Testis (tissue), 5 donors: ENCODE measurements at places on chromosomes 3 and 15. TPM values are rescaled to one million over a fixed set of nuclear protein-coding genes. Genes with fewer than 3 reads are reported as not detected.

The LRRC2 gene
- 2.2 TPM for polyA plus RNA-seq

The TIMP4 gene
- polyA plus RNA-seq = 0.95 TPM

The PLA2G4F gene
- 0.15 TPM for polyA plus RNA-seq

The KCNH8 gene
- 2.0 TPM for polyA plus RNA-seq

The ST3GAL6 gene
- 2.1 TPM for polyA plus RNA-seq

The GPR62 gene
- 0.18 TPM for polyA plus RNA-seq

The VGLL3 gene
- 8.3 TPM for polyA plus RNA-seq

The MORC1 gene
- 15.4 TPM for polyA plus RNA-seq

- DNase-seq = no peak
- H3K27ac ChIP-seq = no peak overlapping the region
- H3K36me3 ChIP-seq = no peaks in the 10 kb centered on the region
- H3K27me3 ChIP-seq = no peaks in the 10 kb centered on the region
Observed at GRCh38 chr3:136532766-136533165, 219.4 kb downstream of the STAG1 start.

DNA sequence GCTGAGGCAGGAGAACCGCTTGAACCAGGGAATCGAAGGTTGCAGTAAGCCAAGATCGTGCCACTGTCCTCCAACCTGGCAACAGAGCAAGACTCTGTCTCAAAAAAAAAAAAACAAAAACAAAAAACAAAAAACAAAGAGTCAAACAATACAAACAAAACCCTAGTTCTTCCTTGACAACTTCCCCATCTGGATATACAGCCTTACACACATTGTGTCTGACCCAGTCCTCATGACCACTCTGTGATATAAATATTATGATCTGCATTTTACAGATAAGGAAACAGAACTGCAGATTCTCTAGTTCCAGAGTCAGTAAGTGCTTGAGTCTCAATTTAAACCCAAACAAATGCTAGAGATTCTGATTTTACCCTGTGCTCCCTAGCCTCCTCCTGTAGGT lies 4.8 kb upstream of the ESYT3 start:
- no peak for DNase-seq
- no peaks in the 10 kb centered on the region for H3K36me3 ChIP-seq
- H3K4me1 ChIP-seq = peaks cover 7% of the 10 kb centered on the region
- H3K27ac ChIP-seq = no peak overlapping the region
- H3K4me3 ChIP-seq = no peak overlapping the region

GRCh38 chr3:80227216-80227615 lies 459.4 kb upstream of the ROBO1 start:
- H3K4me1 ChIP-seq = no peaks in the 10 kb centered on the region
- no peaks in the 10 kb centered on the region for H3K36me3 ChIP-seq
- H3K4me3 ChIP-seq = no peak overlapping the region
- H3K27me3 ChIP-seq = no peaks in the 10 kb centered on the region
- H3K27ac ChIP-seq = no peak overlapping the region
- DNase-seq = no peak

- no peaks in the 10 kb centered on the region for H3K27me3 ChIP-seq
- H3K4me3 ChIP-seq = no peak overlapping the region
Observed at GRCh38 chr3:47772047-47772446, 9.6 kb downstream of the SMARCC1 start.

DNA sequence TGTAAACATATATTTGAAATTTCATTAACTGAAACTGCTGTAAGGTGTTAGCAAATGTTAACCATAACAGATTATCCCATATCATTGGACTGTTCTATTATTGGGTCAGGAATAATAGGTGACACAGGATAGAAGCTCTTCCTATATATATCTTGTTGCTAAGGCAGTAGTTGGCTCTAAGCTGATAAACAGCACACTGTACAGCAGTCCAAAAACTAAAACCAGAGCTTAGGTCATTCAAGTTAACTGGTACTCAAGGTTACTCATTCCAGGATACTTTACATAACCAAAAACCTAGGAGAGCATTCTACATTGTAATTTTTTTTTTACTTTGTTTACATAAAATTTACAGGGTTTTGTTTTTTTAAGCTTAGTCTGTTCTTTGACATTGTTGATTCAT lies 8.9 kb downstream of the DNAJC19 start:
- no peaks in the 10 kb centered on the region for H3K4me1 ChIP-seq
- H3K36me3 ChIP-seq = no peaks in the 10 kb centered on the region
- no peak overlapping the region for H3K27ac ChIP-seq
- no peak overlapping the region for H3K4me3 ChIP-seq

- no peaks in the 10 kb centered on the region for H3K36me3 ChIP-seq
- no peak overlapping the region for H3K4me3 ChIP-seq
- H3K27ac ChIP-seq = no peak overlapping the region
- no peaks in the 10 kb centered on the region for H3K4me1 ChIP-seq
- H3K27me3 ChIP-seq = no peaks in the 10 kb centered on the region
Observed at GRCh38 chr15:60704129-60704528, 225.2 kb upstream of the ICE2 start.

DNA sequence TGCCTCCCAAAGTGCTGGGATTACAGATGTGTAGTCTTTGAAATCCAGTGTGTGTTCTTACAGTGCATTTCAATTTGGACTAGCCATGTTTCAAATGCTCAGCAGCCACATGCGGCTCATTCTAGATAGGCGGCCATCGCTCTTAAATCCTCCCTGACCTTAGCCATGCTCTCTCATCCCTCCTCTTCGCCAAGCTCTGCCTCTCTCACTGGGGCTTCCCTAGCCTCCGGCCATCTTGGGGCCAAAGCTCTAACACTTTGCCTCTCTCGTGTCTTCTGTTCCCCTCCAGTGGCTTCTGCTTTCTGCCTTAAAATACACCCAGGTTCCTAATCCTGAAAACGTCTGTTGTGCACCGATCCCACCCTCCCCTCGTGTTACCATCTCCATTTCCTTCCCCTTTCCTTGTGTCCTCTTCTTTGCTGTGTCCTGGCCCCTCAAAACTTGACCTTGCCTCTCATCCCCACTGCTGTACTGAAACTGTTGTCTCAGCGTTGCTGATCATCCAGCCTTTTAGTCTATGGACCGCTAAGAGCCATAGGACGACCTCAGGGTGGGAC lies 1.4 kb upstream of the GHRL start:
- no peak for DNase-seq
- H3K4me1 ChIP-seq = no peaks in the 10 kb centered on the region
- no peak overlapping the region for H3K27ac ChIP-seq

DNA sequence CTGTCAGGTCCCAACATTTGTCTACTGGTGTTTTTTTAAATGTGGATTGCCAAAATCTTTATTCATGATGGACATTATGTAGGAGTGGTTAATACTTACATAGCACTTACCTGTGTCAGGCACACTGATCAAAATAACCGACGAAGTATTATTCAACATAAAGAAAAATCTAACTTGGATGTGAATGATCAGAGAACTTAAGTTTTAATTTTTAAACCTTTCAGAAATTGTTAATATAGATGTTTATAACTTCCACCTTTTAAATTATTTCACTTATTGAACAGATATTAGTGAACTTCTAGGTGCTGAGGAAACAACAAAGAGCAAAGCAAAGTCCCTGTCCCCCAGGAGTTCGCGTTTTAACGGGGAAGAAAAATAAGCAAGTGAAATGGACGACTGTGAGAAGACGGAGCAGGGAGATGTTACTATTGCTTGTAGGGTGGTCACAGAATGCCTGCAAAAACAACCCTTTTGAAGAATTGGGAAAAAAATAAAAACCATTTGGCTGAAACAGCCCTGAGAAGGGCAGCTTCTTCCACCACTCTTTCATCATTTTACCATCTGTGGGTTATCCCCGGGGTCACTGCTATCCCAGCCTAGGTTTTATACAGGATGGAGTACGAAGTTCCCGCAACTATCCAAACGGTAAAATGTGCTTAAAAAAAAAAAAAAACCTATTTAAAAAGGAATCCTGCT lies 915 bp upstream of the APH1B start:
- peak overlapping the region; percentile 86 for H3K27ac ChIP-seq
- H3K27me3 ChIP-seq = no peaks in the 10 kb centered on the region
- H3K36me3 ChIP-seq = no peaks in the 10 kb centered on the region
- DNase-seq = no peak
- peak overlapping the region; percentile 87 for H3K4me3 ChIP-seq

DNA sequence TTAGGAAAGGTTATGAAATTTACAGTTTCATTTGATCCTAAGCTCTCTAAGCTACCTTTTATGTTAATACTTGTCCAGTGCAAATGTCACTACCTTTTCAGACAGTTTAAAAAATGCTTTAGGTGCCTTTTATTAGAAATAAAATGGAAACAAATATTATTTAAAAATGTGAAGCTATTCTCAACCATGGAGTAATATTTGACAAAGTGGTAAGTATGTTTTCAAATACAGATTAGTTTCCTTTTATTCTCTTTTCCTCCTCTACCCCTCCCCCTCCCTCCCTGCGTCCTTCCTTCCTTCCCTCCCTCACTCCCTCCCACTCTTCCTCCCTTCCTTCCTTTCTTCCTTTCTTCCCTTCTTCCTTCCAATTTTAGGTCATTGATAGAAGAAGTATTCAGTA lies 6.3 kb downstream of the LRRC3B start:
- no peaks in the 10 kb centered on the region for H3K27me3 ChIP-seq
- no peak overlapping the region for H3K4me3 ChIP-seq
- H3K36me3 ChIP-seq = no peaks in the 10 kb centered on the region
- no peaks in the 10 kb centered on the region for H3K4me1 ChIP-seq
- no peak overlapping the region for H3K27ac ChIP-seq

DNA sequence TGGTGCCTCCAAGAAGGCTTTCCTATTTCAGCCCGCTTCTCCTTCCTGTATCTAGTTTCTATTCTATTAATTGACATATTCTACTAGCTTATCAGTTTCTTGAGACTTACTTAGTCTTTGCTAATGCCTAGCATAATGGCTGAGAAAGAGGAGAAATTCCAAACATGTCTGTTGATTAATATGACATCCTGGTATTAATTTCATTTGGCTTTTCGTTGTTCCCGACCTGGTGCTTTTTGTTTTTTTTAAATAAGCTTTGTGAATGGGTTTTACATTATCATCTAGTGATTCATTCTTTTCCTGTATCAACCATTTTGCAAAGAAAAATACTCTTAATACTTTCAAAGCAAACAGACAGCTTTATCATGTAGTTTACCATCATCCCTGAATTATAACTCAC lies 13.1 kb downstream of the WDR53 start:
- H3K4me1 ChIP-seq = no peaks in the 10 kb centered on the region
- DNase-seq = no peak
- H3K36me3 ChIP-seq = no peaks in the 10 kb centered on the region
- no peak overlapping the region for H3K27ac ChIP-seq

- H3K27ac ChIP-seq = no peak overlapping the region
- no peaks in the 10 kb centered on the region for H3K4me1 ChIP-seq
- H3K36me3 ChIP-seq = no peaks in the 10 kb centered on the region
- no peak overlapping the region for H3K4me3 ChIP-seq
- DNase-seq = no peak
Observed at GRCh38 chr15:45510758-45511280, 11.7 kb downstream of the SLC30A4 start.

GRCh38 chr3:14796403-14797077 lies 22.2 kb upstream of the FGD5 start:
- no peaks in the 10 kb centered on the region for H3K27me3 ChIP-seq
- no peak overlapping the region for H3K27ac ChIP-seq
- no peaks in the 10 kb centered on the region for H3K36me3 ChIP-seq
- no peak overlapping the region for H3K4me3 ChIP-seq
- DNase-seq = no peak
- H3K4me1 ChIP-seq = no peaks in the 10 kb centered on the region

GRCh38 chr3:60269829-60270266 lies 981.4 kb downstream of the FHIT start:
- no peak for DNase-seq
- no peaks in the 10 kb centered on the region for H3K4me1 ChIP-seq
- H3K4me3 ChIP-seq = no peak overlapping the region
- no peaks in the 10 kb centered on the region for H3K27me3 ChIP-seq

DNA sequence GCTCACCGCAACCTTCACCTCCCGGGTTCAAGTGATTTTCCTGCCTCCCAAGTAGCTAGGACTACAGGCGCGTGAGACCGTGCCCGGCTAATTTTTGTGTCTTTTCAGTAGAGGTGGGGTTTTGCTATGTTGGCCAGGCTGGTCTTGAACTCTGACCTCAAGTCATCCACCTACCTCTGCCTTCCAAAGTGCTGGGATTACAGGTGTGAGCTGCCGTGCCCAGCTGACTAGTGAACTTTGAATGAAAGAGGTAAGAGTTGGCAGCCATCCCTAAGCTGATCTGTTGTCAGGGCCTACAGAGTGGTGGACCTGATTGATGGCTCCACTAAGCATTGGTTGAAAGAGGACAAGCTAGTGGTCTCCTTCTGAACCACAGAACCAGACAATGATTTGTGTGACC lies 15.3 kb downstream of the PXK start:
- no peaks in the 10 kb centered on the region for H3K36me3 ChIP-seq
- DNase-seq = no peak
- H3K27ac ChIP-seq = no peak overlapping the region
- no peaks in the 10 kb centered on the region for H3K27me3 ChIP-seq

DNA sequence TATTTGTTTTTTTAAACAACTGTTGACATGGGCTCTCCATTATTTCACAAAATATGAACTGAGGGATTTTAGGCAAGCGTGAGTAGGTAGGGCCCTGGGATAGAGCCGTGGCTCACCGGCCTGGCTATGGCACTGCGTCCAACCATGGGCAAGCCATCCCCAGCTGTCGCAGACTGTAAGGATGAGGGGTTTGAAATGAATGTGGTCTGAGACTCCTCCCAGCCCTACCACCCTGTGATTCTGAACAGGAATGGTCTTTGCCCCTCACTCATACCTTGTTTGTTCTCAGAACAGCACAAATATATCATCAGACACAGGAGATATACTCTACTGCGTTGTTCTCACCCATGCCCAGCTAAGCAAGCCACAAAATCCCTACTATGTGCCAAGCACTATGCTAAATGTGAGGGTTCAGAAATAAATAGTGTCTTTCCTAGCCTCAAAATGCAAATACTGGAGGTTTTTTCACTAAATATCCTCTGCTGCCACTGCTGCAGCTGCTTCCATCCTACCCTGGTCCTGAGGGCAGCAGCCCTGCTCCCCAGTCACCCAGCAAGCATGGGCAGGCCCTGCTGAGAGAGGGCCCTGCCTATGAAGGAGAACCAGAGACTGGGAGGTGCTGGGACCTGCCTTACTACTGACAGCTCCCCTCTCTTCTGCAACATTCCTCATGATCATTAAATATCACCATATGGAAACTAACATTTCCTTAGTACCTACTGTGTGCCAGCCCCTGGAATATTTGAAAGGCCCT lies 102.8 kb downstream of the XXYLT1 start:
- no peaks in the 10 kb centered on the region for H3K27me3 ChIP-seq
- H3K4me1 ChIP-seq = no peaks in the 10 kb centered on the region
- DNase-seq = no peak
- H3K4me3 ChIP-seq = no peak overlapping the region
- H3K27ac ChIP-seq = no peak overlapping the region
